NCI-H1092 (cell line): ENCODE measurements at places on chromosomes 4 and X.

GRCh38 chr4:75327804-75328512, 186.2 kb downstream of the RCHY1 start:
- DNase-seq: no peak

- no peak for DNase-seq
These were observed 413.0 kb downstream of the MAPK10 start for GRCh38 chr4:85946821-85947220.

DNA sequence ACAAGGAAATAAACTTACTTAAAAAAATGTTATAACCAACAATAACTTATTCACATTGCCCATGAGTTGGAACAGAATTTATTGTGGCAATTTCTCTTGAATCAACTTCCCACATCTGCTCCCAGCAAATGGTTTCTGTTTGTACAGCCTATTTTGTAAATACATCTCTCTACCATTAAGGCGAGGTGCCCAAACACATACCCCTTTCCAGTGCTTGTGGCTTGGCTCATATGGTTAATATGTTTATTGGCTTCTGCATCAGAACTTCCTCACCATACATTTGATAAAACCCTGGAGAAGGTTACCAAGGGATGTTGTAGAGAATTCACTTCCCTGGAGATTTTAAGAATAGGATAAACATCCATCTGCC, 207.1 kb downstream of the SOWAHB start:
- DNase-seq: peak; percentile 22

- DNase-seq: no peak
These were observed 69.1 kb upstream of the PLAC1 start for GRCh38 chrX:134727363-134727762.
